Anterior cingulate cortex (tissue), 58 donors: ENCODE measurements at places on chromosomes 3 and 15.

DNA sequence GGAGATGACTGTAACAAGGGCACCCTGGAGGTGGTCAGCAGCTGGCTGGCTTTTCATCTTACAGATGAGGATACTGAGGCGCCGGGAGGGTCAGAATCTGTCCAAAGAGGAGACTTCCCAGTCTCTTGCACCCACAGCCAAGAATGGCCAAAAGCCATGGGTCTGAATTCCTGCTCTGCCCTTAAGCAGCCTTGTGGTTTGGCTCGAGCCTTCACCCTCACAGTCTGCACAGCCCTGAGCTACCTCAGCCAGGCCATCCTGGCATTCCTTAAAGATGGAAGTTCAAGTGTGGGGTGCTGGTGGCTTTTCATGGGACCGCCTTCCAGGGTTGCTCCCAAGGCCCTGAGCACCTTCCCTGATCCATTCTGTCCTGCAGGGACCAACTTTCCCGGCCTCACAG lies 59.2 kb downstream of the CACNA2D2 start:
- DNase-seq = no peak

DNA sequence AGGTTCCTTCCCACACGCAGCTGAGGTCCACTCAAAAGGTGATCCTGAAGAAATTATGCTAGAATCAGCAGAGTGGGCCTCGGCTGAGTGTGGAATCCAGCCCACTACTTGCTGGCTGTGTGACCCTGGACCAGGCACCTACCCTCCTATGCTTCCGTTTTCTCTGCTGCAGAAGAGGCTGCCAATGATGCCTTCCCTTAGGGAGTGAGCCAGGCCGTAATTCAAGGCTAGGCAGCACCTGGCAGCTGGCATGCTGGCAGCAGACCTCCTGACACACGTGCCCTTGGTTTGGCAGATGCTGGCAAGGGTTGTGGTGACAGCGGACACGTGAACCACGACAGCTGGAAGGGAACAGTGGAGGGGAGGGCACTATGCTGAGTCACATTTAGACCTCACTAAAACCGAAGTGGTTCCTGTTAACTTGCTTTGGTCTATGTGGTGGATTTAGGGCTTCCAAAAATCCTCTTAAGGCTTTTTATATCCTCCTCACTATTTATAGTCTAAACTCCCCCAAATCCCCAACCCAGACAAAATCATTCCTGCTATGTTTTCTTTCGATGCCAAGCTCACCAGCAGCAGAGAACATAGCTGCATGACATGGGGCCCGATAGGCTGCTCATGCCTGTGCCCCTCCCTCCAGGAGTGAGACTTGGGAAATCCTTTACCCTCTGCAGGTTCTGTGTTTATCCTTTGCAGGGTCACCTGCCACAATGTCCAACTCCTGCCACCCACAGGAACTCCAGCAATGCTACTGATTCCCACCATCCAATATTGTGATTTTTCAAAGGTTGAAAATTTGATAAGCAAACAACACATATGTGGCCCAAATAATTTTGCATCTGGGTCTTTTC lies 10.6 kb upstream of the PCSK6 start:
- no peak for DNase-seq

DNA sequence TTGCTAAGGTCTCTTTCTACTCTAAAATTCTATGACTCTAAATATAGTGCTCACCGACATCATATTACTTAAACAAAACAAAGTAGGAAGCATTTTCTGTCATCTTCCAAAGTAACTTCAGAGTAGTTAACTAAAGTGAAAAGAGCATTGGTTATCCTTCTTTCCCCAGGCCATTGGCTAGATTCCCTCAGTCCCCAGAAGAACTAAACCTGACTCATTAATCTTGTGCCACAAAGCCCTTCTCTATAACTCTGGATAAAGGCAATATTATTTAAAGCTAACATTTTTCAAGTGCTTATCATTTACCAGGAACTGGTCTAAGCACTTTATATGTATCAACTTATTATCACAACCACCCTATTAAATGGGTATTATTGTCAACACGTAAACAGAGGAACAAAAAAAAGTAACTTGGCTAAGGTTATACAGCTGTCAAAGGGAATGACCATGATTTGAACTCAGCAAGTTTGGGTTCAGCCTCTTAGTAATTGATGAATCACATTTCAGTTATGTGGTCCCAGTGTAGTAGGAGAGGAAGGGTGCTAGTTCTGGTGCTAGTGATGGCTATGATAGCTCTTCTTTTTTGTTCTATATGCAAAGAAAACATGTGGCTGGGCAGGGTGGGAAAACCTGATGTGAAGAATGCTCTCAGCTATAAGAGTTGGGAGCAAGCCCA lies 304.9 kb downstream of the FGF12 start:
- no peak for DNase-seq

- DNase-seq = no peak
Measured at GRCh38 chr3:151328298-151328995, 902 bp downstream of the P2RY13 start.

DNA sequence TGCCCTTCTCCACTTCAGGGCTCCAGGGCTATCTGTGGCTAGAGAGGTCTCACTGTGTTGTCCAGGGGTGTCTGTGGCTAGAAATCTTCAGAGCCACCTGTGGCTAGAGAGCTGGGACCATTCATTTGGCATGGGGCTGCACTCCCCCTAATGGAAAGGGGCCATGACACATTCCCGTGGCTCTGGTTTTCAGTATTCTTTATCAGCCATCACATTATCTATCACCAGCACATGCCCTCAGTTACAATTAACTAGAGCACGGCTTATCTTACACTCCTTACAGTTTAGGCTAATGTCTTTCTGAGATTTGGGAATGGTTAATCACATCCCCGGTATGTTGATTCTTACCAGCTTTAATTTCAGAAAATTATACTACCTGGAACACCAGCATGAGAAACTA lies 128.6 kb downstream of the RORA start:
- no peak for DNase-seq

DNA sequence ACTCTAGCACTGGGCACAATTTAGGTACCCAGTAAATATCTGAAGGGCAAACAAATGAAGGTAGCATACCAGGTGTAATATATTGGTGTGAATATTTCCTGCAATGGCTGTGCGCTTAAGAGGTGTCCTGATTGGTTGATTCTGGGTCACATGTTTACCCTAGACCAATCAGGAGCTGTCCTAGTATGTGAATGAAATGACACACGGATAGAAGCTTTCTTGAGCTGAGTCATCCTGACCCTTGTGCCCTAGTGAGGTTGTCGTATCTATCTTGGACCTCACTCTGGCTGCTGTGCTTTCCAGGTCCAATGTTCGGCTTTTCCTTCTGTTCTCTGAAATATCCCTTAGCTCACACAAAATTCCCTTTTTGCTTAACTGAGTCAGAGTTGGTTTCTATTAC lies 58.1 kb upstream of the FOXP1 start:
- no peak for DNase-seq

DNA sequence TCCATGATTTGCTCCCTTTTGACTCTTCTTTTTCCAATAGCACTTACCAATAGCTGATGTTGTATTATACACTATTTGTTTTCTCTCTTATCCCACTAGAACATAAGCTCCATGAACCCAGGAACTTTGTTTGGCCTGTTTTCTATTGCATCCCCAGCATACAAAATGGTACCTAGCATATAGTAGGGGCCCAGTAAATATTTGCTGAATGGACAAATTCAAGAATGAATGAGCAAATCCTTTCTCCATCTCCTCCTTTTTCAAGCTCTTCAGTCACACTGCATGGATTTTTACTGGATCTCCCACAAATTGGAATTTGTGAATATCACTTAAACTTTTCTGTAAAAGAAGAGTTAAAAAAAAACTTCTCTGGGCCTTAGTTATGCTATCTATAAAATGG lies 66.6 kb upstream of the FEZF2 start:
- no peak for DNase-seq

DNA sequence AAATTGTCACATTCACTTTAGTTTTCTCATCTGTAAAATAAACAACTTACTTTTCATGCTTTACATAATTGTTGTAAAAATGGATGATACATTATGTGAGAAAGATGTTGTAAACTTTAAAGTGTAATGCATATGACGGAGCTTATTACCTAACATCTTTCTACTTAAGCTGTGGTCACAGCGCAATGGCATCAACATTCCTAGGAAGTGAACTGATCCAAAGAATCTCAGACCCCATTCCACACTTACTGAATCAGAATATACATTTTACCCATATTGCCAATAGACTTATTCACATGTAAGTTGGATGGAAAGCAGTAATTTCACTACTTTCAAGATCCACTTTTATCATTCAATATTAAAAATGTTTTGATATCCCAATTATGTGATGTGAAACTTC lies 497.5 kb downstream of the FGF12 start:
- no peak for DNase-seq

- no peak for DNase-seq
Measured at GRCh38 chr3:2921903-2922302, 188.3 kb downstream of the IL5RA start.

GRCh38 chr15:64687688-64688087 lies 87.7 kb downstream of the RBPMS2 start:
- no peak for DNase-seq

DNA sequence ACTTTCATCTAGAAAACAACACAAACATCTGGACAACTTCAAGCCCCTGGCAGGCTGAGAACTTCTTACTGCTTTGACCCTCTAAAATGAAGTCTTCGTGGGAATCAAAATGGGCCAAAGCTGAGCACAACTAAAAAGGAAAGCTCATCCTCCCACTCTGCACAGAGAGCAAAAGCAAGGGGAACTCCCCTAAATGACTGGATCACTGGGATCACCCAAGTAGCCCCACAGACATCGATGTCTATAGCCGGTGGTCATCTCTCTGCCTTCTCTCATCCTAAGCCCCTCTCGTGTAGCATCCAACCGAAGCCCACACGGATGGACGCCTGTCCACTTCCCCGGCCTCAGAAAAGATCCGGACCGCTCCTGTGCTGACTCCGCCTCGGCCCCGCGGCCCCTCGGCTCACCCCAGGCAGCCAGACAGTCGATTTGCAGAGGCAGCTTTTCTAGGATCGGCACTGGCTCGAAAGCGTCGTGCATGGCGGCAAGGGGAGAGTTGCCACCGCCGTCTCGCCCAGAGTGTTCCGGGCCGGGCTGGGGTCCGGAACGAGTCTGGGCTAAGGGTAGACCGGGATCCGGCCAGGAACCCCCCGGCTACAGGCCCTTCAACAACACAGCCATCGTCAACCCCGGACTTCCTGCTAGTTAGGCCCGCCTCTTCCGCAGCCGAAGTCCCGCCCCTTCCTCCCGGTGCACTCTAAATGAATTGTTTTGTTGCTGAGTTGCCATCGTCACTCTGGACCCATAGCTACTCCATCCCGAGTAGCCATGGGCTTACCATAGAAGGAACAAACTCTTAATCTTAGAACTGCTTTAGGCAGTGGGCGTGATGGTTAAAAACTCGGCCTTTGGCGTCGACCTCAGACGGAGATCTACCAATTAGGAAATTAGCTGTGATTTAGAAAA lies at the start of gene VPS39:
Gene VPS39, minus strand, starts transcription at position 631 of the 906 bp plus-strand sequence. Its CDS starts 151 bp downstream, at position 480.
- DNase-seq = peak; percentile 85

- DNase-seq = peak; percentile 67
Measured at GRCh38 chr3:151085889-151086483, 522 bp downstream of the MED12L start.

DNA sequence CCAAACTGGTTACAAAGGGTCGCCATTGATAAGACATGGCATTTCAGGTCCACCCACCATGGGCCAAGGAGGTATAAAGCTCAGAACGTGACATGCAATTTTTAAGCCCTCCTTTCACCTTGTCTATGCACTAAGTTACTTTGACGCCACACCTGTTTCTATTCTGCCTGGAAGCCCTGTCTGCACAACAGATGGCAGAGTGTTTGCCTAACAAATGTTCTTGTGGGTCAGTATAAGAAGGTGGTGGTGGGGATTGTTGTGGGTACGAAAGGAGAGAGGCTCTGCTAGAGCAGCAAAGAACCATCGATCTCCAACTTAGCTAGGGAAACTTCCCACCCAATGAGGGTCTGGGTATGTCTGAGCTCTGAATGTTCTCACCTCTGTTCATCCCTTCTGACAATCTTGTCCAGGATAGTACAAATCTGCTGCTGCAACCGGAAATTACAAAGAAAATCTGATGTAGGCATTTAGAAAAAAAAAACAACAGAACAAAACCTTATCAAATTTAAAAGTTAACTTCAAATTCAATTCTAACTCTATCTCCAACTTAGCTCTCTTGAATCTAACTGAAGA lies 945.0 kb upstream of the CFAP20DC start:
- no peak for DNase-seq

GRCh38 chr3:58150130-58150809 lies 60.5 kb downstream of the DNASE1L3 start:
- DNase-seq = no peak

DNA sequence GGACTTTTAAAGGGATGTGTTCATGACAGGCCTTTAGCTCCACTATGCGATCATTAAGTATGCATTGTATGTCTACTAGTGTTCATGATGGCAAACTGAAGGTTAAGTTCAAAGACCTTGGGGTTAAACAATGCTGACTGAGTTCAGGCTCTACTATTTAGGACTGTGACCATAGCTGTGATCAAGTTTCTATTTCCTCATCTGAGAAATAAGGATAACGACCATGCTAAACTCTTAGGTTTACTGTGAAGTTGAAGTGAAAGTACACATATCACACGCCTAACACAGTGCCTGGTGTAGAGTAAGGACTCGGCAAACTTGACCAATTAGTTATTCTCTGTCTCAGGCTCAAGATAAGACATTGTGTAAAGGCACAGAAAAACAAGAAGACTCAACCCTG lies 243.2 kb downstream of the MBNL1 start:
- DNase-seq = no peak

DNA sequence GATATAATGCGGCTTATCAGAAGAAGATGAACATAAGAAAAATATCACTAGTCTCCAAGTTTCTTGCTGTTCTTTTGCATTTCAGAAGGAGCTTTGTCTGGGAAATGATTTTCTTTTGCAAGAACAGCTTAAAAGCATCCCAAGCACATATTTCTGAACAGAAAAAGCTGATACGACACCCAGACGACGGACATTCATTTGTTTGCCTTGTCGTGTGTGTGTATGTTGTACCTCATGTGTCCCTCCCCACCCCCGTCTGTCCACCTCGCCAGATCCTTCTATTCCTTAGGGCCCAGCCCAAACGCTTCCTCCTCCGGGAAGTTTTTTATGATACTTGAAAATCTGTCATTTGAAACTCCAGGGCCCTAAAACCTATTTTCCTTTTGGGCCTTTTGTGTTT lies 8.8 kb downstream of the ITPR1 start:
- DNase-seq = no peak

DNA sequence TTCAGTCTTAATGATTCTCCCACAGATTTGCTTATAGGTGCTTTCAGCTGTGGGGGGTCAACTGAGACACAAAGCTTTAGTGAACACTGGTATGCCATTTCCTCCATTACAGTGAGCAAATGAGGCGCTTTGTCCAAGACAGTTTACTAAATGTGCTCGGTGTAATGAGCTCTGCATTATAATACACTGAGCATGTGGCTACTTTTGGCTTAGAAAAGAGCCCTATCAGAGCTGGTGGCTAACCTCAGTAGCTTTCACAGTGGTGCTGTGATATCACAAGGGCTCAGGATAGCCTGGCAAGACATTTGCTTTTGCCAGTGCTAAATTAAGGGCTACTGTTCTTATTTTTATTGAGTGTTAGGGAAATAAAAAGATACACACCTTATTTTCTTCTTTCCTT lies 749.7 kb upstream of the ARPP21 start:
- no peak for DNase-seq
